Naive thymus-derived CD8-positive, alpha-beta T cell (primary cell): ENCODE measurements at places on chromosomes 2 and 18. TPM values are rescaled to one million over a fixed set of nuclear protein-coding genes. Genes with fewer than 3 reads are reported as not detected.

- H3K4me1 ChIP-seq, result peaks cover 4% of the 10 kb centered on the region
- H3K27me3 ChIP-seq, result no peaks in the 10 kb centered on the region
- no peak for DNase-seq
- H3K27ac ChIP-seq, result no peak overlapping the region
- no peaks in the 10 kb centered on the region for H3K36me3 ChIP-seq
Observed at GRCh38 chr2:29212009-29212408, 96.8 kb downstream of the CLIP4 start.

The CD226 gene
- 26.4 TPM for polyA plus RNA-seq

DNA sequence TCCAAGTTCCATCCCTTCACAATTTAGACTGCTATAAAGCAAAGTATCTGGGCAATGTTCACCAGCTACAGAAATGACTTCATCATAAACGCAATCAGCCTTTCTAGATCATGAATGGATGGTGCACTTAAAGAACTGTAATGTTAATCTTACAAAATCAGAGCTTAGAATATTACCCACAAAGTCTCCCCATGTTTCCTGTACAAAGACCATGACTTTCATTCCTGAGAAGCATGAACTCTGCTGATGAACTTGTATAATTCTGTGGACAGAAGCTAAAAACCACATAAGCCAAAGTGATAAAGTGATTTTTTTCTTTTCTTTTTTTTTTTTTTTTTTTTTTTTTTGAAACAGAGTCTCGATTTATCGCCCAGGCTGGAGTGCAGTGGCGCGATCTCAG is 53.3 kb downstream of the C1D start:
- H3K4me3 ChIP-seq, result no peak overlapping the region
- no peaks in the 10 kb centered on the region for H3K36me3 ChIP-seq
- peaks cover 5% of the 10 kb centered on the region for H3K27me3 ChIP-seq
- DNase-seq, result no peak
- H3K4me1 ChIP-seq, result no peaks in the 10 kb centered on the region

The CRYGD gene
- not detected for polyA plus RNA-seq

- no peak overlapping the region for H3K4me3 ChIP-seq
- no peak overlapping the region for H3K27ac ChIP-seq
- no peak for DNase-seq
- H3K27me3 ChIP-seq, result no peaks in the 10 kb centered on the region
- peaks cover 56% of the 10 kb centered on the region for H3K36me3 ChIP-seq
Observed at GRCh38 chr2:189819297-189819704, 35.1 kb downstream of the PMS1 start.

DNA sequence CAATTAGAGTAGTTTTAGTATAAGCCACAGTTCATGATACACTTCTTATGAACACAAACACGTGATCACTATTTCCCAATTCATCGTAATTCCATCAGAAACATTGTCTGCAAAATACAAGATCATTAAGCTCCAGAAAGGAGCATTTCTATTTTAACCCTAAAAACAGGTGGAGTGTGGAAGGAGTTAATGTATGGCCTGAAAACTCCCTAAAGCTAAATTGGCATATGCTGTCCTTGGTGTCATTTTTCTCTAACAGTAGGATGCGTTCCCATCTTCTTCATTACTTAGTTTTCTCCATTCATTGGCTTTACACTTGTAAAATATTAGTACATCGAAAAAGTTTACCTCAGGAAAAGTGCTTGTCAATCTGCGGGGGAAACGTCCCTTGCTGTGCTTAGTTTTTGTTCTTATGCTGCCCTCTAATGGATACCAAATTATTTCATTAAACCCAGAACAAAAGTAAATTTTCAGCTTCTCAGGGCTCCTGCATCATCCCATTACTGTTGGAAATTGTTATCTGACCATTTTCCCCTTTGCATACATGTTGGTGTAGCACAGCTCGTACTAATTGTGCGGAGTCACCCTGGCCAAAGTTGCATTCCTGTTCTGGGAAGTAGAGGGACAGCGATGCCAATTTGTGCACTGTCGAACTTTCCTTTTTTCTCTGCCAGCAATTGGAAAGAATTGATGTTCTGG is 153.4 kb downstream of the GPD2 start:
- no peak overlapping the region for H3K4me3 ChIP-seq
- no peaks in the 10 kb centered on the region for H3K36me3 ChIP-seq
- no peaks in the 10 kb centered on the region for H3K27me3 ChIP-seq
- no peak for DNase-seq

- no peaks in the 10 kb centered on the region for H3K27me3 ChIP-seq
- no peak overlapping the region for H3K4me3 ChIP-seq
- H3K27ac ChIP-seq, result no peak overlapping the region
- peaks cover 41% of the 10 kb centered on the region for H3K36me3 ChIP-seq
Observed at GRCh38 chr18:74921057-74921820, 287.7 kb downstream of the PTGR3 start.

The ZSWIM2 gene
- not detected for polyA plus RNA-seq

DNA sequence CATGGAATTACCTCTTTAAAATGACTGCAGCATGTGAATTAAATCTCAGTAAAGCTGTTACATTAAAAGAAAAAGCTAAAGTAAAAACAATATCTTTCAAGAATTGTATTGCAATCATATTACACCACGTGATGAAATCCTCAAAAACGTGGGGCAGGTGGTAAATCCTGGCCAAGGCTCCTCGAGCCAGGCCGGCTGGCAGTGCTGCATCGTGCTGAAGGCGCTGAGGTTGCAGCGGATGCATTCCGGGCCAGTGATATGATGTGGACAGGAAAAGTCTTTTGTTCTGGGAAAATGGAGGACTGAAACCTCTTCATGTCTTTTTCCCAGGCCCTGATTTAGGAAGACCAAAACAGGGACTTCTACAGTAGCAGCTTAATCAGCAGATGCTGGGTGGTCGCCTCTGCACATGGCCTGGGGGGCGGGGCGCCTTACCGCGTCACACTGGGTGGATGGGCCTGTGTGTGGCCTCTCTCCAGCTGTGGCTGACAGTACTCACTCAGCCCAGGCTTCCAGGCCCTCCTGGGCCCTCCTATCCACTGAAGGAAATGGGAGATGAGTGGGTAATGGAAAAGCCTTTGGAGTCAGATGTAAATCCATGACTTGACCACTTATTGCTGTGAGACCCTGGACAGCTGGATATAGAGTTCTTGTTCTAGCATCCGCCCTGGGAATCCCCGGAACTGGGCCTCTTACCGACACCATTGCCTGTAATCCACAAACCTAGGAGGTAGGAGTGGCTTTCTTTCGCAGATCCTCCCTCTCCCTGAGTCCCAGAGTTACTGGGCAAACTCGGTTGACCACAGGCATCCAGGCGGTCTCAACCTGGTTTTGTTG is 45.1 kb downstream of the PROC start:
- peaks cover 6% of the 10 kb centered on the region for H3K4me1 ChIP-seq
- H3K4me3 ChIP-seq, result no peak overlapping the region
- H3K36me3 ChIP-seq, result peaks cover 29% of the 10 kb centered on the region

The CDCA7 gene
- 0.13 TPM for polyA plus RNA-seq

DNA sequence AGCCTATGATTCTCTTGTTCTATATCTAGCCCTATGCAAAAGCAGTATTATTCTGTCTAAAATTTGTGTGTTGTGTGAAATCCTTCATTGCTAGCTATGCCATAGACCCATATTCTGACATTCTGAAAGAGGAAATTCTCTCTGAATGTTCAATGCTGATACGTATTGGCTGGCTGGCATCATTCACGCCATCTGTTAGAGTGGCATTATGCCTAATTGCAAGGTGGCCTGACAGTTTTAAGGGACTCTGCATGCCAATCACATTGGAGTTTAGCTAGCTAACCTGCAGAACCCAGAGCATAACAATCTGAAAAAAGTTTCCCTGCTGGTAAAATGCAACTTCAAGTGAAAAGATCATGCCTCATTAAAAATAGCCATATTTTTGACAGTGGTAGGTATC is 316.0 kb downstream of the SOX11 start:
- DNase-seq, result no peak
- peaks cover 3% of the 10 kb centered on the region for H3K27me3 ChIP-seq
- no peaks in the 10 kb centered on the region for H3K36me3 ChIP-seq
- no peaks in the 10 kb centered on the region for H3K4me1 ChIP-seq

- DNase-seq, result peak; percentile 72
- no peaks in the 10 kb centered on the region for H3K27me3 ChIP-seq
- H3K27ac ChIP-seq, result peak overlapping the region; percentile 100
- H3K36me3 ChIP-seq, result no peaks in the 10 kb centered on the region
- H3K4me3 ChIP-seq, result peak overlapping the region; percentile 89
Observed at GRCh38 chr2:218396688-218397462, 2.8 kb upstream of the CTDSP1 start.

The ELOA2 gene
- polyA plus RNA-seq, result not detected

DNA sequence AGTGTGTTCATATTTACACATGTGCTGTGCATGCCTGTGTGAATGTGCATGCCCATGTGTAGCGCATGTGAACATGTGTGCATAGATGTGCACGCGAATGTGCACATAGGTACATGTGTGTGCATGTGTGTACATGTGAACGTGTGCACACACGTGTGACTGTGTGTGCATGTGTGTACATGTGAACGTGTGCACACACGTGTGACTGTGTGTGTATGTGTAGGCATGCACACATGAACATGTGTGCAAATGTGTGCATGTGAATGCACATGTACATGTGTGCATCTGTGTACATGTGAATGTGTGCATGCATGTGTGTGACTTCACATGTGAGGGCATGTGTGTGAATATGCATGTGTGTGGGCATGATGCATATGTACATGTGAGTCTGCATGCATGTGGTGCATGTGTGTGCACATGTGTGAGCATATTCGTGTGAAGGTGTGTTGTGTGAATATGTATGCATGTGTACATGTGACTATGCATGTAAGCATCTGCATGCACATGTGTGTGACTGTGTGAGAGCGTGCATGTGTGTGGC is 122.4 kb downstream of the PTGR3 start:
- no peaks in the 10 kb centered on the region for H3K27me3 ChIP-seq
- no peaks in the 10 kb centered on the region for H3K36me3 ChIP-seq
- no peak for DNase-seq
- no peak overlapping the region for H3K4me3 ChIP-seq

DNA sequence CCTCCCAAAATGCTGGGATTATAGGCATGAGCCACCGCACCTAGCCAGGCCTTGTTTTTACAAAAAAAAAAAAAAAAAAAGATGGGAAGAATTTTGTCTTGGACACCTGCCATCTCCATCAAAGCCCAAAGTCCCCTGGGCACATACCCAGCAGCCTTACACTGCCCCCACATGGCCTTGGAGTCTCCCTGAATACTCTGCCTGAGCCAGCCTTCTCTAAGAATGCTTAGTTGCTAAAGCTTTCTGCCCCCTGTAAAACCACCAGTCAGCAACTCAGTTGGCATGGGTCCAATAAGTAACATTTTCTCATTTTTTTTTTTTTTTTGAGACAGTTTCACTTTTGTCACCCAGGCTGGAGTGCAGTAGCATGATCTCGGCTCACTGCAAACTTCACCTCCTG is 40.6 kb downstream of the SPC25 start:
- no peak overlapping the region for H3K4me3 ChIP-seq
- peaks cover 4% of the 10 kb centered on the region for H3K27me3 ChIP-seq
- DNase-seq, result peak; percentile 19
- H3K36me3 ChIP-seq, result no peaks in the 10 kb centered on the region
- no peak overlapping the region for H3K27ac ChIP-seq

GRCh38 chr2:169462896-169463695 is 16.2 kb upstream of the BBS5 start:
- DNase-seq, result no peak
- no peak overlapping the region for H3K27ac ChIP-seq
- H3K4me3 ChIP-seq, result no peak overlapping the region
- peaks cover 4% of the 10 kb centered on the region for H3K4me1 ChIP-seq

The PRKAG3 gene
- not detected for polyA plus RNA-seq

GRCh38 chr2:82316586-82316985 is 2012.0 kb upstream of the LRRTM1 start:
- no peak for DNase-seq
- no peaks in the 10 kb centered on the region for H3K36me3 ChIP-seq
- H3K4me1 ChIP-seq, result no peaks in the 10 kb centered on the region
- no peaks in the 10 kb centered on the region for H3K27me3 ChIP-seq

The SPATA3 gene
- not detected for polyA plus RNA-seq

GRCh38 chr2:203175371-203175770 is 63.4 kb upstream of the CYP20A1 start:
- H3K27me3 ChIP-seq, result no peaks in the 10 kb centered on the region
- no peak for DNase-seq
- H3K4me1 ChIP-seq, result no peaks in the 10 kb centered on the region
- H3K27ac ChIP-seq, result no peak overlapping the region
- no peak overlapping the region for H3K4me3 ChIP-seq

DNA sequence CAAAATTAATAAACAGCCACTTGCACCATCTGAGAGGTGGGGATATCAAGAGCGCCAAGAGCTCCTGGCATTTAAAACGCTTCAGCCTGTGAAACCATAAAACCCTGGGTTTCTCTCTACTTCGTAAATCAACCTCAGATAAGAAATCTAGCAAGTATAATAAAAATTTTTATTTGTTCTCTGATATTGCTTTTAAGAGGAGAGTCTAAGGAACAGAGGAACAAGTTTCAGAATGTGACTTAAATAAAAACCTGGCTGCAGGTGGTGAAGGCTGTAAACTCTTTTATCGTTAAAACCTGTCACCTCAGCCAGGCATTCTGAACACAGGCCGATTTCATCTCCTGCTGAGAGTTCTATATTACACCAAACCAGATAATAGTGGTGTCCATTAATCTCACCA is 9.9 kb downstream of the DYTN start:
- no peak for DNase-seq
- H3K4me1 ChIP-seq, result no peaks in the 10 kb centered on the region
- H3K27me3 ChIP-seq, result no peaks in the 10 kb centered on the region

DNA sequence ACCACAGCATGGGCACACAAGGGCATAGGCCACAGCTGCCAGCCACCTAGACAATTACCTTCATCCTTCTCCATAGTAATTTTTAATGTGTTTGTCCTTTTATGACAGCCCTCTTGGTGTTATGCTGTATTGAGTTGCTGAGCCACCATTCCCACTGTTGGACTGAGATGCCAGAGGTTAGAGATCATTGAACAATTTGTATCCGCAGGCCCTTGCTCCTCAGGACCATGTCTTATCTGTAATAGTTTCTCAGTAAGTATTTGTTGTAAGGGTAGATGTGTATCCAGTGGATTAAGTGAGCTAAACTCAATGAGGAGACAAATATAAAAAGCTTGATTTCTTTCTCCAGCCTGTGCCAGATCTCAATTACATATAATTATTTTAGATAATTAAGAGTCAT is 832.8 kb upstream of the ID2 start:
- no peaks in the 10 kb centered on the region for H3K27me3 ChIP-seq
- H3K36me3 ChIP-seq, result no peaks in the 10 kb centered on the region

The ZBTB14 gene
- 14.6 TPM for polyA plus RNA-seq

- no peaks in the 10 kb centered on the region for H3K4me1 ChIP-seq
- no peak overlapping the region for H3K4me3 ChIP-seq
- H3K27ac ChIP-seq, result no peak overlapping the region
- DNase-seq, result no peak
- peaks cover 5% of the 10 kb centered on the region for H3K27me3 ChIP-seq
Observed at GRCh38 chr2:33272001-33272400, 204.4 kb upstream of the RASGRP3 start.

GRCh38 chr2:41896186-41896846 is 151.5 kb upstream of the PKDCC start:
- H3K27ac ChIP-seq, result no peak overlapping the region
- DNase-seq, result no peak
- H3K4me1 ChIP-seq, result no peaks in the 10 kb centered on the region
- peaks cover 1% of the 10 kb centered on the region for H3K27me3 ChIP-seq
- H3K4me3 ChIP-seq, result no peak overlapping the region

GRCh38 chr2:112760149-112760548 is 4.3 kb downstream of the CKAP2L start:
- DNase-seq, result no peak
- no peak overlapping the region for H3K4me3 ChIP-seq
- no peaks in the 10 kb centered on the region for H3K36me3 ChIP-seq
- peaks cover 15% of the 10 kb centered on the region for H3K4me1 ChIP-seq
- no peak overlapping the region for H3K27ac ChIP-seq
- no peaks in the 10 kb centered on the region for H3K27me3 ChIP-seq

The UCN gene
- 1.2 TPM for polyA plus RNA-seq

- no peaks in the 10 kb centered on the region for H3K27me3 ChIP-seq
- no peak overlapping the region for H3K27ac ChIP-seq
- DNase-seq, result no peak
- H3K36me3 ChIP-seq, result peaks cover 4% of the 10 kb centered on the region
Observed at GRCh38 chr2:43328832-43329231, 102.4 kb upstream of the ZFP36L2 start.

The WNT10A gene
- 1.2 TPM for polyA plus RNA-seq
